Foreskin keratinocyte (primary cell): ENCODE measurements at places on chromosomes 11 and 22.

GRCh38 chr11:64767344-64768299 lies 7.8 kb upstream of the PYGM start:
- peak; percentile 19 for DNase-seq

- DNase-seq, result no peak
These were observed 158.3 kb upstream of the SNX19 start for GRCh38 chr11:131074573-131074972.

DNA sequence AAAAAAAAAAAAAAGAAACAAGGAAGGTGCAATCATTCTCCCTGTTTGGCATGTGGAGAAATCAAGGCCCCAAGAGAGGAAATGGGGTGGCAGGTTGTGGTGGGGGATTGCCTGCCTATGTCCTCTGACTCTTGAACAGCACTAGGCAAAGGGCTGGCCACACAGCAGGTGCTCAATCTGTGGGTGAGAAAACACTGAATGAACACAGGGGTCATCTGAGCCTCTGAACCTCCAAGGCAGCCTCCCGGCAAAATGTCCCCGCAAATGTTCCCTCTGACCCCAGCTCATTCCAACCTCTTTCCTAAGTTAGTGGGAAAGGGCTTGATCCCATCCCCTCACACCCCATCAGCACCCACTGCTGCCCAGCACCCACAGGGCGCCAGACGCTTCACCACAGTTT lies 4.6 kb downstream of the PLA2G6 start:
- no peak for DNase-seq

DNA sequence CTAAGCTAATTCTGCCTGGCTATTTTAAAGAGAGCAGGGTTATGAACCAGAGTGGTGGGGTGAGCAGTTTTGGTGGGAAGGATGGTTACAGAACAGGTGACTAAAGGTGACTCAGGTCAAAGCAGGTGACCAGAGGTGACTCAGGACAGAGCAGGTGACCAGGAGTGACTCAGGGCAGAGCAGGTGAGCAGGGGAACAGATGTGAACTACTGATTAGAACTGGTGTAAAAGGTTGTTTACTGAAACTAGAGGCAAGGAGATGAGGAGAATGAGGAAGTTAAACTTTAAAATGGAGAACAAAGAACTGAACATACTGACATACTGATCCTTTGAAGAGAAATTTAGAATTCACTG lies 15.4 kb upstream of the HYLS1 start:
- no peak for DNase-seq

DNA sequence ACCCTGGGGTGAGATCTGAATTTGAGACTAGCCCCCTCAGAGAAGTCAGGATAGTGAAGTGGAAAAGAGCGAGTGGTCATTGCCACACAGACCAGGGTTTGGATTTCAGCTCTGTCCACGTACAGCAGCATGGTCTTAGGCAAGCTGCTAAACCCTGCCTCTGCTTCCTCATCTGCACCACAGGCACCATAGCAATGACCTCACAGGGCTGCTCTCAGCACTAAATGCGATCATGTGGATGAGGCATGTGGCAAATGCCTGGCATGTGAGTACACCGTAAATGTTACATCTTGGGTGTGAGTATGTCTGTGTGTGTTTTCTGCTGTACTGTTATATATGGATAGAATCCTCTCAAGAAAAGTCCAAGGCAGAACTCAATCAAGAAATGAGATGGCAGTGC lies 15.8 kb downstream of the NAV2 start:
- no peak for DNase-seq

GRCh38 chr22:50338042-50338573 lies 5.0 kb upstream of the PPP6R2 start:
- no peak for DNase-seq

- DNase-seq, result no peak
These were observed 34.6 kb upstream of the KCNQ1OT1 start for GRCh38 chr11:2734181-2735052.

GRCh38 chr11:7551571-7551970 lies 37.8 kb downstream of the PPFIBP2 start:
- DNase-seq, result peak; percentile 50

DNA sequence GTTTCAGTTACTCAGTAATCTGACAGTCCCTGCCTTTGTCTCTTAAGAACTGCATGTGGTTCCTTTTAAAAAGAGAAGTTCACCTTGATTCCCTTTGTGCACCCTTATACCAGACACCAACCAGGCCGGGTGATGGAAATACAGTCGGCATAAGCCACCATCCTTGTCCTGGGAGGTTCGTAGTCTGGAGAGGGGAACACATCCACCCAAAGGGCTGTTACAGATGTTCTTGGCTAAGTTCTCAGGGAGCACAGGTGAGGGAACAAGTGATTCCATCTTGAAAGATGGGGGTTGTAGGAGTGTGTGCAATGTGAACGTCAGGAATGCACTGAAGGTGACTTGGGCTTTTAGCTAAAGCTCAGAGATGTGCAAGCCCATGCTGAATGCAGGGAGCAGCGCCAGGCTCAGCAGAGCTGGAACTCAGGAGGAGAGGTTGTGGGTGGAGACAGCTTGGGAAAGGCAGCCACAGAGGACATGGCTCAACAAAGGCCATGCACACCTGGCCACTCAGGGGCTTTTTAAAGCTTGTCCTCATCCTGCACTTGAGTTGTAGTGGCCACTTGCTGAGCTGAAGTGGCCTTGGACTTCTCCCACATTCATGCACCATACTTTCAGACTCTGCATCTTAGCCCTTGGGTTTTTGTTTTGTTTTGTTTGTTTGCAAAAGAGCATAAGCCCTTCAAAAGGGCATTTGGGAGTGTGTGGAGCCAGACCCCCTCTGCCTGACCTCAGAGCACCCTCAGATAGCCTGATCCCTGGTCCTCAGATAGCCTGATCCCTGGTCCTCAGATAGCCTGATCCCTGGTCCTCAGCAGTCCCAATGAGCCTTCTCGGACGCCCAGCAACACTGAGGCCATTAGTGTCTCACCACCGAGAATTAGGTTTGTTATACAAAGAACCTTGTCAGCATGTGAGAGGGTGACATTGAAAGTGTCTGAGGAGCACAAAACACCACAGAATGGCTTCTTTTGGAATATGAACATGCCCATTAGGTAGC lies 12.7 kb upstream of the TMA7B start:
- DNase-seq, result no peak

- no peak for DNase-seq
These were observed 82.3 kb upstream of the TMEM45B start for GRCh38 chr11:129733384-129733783.

DNA sequence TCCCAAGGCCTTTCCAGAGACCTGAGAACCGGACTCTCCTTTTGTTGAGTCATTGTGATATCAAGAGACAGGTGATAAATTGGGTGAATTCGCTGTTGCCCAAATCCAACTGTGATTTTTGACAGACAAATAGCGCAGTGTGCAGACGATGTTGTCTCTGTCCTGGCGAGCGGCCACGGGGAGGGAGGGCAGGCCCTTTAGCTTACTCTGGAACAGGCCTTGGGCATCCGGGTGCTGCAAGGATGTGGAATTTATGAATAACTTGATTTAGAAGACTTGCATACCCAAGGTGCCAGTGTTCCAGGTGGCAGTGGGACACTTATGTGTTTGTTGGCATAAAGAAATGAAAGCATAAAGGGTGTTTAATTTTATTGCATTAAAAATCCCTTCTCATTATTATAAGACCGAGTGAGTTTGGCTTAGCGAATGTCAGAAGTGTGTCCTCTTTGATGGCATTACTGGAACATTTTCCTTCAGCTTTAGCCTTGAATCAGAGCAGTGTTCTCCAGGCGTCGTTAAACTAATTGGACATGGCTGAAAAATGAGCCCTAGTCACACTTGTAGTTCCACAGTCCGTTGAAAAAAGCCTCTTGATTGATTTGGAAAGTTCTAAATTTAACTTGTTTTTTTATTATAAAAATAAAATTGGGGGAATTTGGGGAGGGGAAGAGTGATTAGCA lies 9.4 kb downstream of the LDLRAD3 start:
- DNase-seq, result no peak

DNA sequence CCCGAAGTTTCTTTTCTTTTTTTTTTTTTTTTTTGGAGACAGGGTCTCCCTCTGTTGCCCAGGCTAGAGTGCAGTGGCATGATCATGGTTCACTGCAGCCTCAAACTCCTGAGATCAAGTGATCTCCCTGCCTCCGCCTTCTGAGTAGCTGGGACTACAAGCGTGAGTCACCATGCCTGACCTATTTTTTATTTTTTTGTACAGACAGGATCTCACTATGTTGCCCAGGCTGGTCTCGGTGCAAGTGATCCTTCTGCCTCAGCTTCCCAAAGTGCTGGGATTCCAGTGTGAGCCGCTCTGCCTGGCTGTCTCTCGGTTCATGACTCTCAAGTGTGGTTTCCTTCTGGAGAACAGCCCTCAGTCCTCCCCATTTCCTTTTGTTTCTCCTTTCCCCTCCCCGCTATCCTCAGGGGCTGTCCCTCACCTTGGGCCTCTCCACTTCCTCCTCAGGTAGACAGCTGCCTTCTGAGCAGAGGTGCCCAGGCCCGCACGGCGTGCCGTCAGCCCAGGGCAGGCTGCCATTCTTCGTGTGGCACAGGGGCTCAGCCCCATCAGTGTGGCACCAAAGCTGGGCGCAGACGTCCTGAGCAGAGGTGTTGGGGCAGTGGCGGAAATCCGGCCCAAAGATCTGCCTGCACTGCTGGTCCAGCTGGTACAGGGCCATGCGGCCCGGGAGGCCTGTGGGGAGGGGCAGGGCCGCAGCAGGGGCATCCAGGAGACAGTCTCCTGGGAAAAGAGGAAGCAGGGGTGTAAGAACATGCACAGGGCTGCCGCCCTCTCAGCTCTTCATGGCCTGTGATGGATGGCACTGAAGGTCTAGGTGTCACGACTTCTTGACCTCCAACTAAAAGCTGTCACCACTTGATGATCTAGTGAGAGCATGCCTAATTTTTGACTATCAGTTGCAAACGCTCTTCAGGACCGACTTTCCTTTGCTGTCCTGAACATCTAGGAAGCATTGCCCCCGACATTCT lies 14.0 kb downstream of the ADAMTS8 start:
- DNase-seq, result no peak

- no peak for DNase-seq
These were observed 28.8 kb downstream of the TNRC6B start for GRCh38 chr22:40206561-40206960.

- no peak for DNase-seq
These were observed 170.3 kb downstream of the CADM1 start for GRCh38 chr11:115333949-115334348.

GRCh38 chr11:32072872-32073643 lies 17.8 kb upstream of the RCN1 start:
- DNase-seq, result no peak

- DNase-seq, result no peak
These were observed 83.5 kb upstream of the WNT7B start for GRCh38 chr22:46060292-46061123.

DNA sequence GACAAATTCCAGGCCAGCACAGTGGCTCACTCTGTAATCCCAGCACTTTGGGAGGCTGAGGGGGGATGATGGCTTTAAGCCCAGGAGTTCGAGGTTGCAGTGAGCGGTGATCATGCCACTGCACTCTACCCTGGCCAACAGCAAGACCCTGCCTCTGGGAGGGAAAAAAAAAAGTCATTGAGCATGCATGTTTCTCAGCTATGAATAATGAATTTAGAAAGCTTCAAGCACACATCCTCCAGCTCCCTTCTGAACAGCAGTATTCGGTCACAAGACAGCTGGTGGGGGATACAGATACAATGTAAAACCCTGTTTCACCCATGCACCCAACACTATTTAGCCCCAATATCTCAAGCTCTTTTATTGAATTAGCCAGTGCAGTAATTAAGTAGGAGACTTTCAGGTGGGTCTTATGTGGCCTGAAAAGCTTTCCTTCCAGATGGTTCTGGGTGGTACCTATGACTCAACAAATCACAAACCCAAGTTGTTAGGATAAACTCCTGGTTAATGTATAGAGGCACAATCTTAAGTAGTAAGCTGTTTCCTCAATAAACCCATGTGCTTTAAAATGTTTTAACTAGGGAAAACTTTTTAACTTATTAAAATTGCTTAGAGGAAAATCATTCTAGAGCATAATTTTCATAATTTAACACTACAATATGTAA lies 13.4 kb downstream of the PRDM10 start:
- no peak for DNase-seq

DNA sequence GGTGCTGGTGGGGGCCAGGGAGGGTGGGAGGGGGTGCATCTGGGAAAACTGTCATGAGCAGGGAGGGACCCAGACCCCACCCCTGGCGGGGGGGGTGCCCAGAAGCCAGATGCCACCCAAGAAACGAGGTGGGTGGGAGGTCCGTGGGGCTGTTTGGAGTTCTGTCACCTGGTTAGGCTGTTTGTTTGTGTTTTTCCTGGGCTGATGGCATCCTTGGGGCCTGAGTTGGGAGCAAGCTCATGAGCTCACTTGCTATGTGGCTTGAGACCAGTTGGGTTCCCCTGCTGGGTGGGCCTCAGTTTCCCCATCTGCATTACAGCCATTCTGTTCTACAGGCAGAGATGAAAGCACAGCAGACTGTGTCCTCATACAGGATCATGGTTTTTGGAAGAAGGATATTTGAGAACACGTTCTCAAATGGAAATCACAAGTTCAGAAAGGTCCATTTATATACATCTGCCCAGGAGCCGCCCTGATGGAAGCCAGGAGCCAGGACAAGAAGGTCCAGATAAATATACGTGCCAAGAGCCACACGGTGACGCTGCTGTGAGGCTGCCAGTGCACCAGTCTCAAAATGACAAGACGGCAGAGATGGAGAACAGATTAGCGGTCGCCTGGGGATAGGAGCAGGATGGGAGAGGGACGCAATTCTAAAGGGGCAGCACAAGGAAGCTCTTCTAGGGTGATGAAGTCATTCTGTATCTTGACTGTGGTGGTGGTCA lies 312.9 kb downstream of the MN1 start:
- DNase-seq, result no peak

DNA sequence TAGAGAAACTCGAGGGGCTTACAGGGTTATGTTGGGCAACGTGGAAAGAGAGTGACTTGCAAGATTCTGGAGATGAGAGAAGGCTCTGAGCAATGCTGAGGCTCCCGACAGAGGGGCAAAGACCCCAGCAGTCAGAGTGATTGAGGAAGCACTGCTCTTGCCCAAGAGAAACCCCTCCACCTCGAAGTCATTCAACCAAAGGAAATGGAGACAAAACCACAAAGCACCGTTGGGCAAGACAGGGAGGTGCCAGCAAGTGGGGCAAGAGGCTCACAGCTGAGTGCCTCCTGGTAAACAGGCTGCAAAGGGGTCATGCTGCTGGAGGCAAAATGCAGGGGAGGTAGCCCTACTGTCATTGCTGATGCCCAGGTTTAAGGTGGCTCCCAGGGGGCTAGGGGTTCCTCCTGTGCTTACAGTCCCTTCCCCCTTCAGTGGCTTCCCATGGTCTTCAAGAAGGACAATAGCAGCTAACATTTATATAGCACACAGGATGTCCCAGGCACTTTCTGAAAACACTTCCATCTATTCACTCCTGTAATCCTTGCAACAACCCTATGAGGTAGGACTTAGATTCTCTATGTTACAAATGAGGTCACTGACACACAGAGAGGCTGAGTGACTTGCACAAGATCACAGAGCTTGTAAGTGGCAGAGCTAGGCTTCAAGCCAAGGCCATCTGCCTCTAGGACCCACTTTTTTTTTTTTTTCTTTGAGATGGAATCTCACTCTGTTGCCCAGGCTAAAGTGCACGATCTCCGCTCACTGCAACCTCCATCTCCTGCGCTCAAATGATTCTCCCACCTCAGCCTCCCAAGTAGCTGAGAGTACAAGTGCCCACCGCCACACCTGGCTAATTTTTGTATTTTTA lies 18.1 kb upstream of the MYH9 start:
- DNase-seq, result no peak

- peak; percentile 38 for DNase-seq
These were observed 71.2 kb upstream of the TP53AIP1 start for GRCh38 chr11:129013737-129014475.
